ENCODE measurements at places on chromosomes 1 and 21.

GRCh38 chr1:184352776-184353175 is 34.1 kb upstream of the C1orf21 start:
- DNase-seq, result no peak

DNA sequence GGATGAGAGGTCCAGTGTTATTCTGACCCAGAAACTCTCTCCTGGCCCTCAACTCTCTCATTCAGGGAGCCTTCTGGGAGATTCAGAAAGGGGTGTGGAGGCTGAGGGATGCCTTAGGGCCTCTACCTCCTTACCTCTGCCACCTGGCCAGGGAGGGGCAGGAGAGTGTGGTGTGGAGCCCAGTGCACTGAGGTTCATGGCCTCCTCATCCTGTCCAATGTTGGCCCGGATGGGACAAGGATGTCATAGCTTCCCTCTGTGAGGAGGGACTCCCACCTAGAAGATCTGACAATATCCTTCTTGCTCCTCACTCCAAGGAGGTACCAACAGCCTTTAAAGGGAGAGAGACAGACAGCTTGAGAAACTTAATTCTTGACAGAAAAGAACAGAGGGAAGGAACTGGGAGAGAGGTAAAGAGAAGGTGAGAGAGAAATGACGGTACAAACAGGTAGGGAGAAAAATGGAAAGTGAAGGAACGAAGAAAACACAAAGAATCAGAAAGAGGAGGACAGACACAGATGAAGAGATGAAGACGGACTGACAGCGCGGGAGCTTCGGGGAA is 779 bp downstream of the BEND5 start:
- no peak for DNase-seq

- DNase-seq, result no peak
Observed at GRCh38 chr1:167710836-167711235, 10.9 kb upstream of the MPZL1 start.

- no peak for DNase-seq
Observed at GRCh38 chr1:209743145-209743482, 12.7 kb upstream of the TRAF3IP3 start.

- no peak for DNase-seq
Observed at GRCh38 chr1:25893116-25893515, 13.1 kb downstream of the STMN1 start.

DNA sequence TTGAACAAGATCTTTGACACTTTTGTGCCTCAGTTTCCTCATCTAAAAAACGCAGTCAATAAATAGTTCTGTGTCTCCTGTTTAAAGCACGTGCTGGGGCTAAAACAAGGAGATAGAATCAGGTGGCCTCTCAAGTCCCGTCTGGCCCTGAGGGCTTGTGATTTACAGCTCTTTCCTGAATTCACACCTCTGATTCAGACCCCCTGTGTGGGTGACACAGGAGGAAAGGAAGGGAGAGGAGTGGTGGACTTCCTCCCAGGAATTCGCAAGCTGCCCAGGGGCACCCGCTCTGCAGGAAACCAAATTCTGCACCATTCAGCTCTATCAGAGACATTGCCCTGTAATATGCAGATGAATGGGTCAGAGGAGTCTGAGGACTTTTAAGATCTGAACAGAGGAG is 5.2 kb upstream of the PRR9 start:
- no peak for DNase-seq

DNA sequence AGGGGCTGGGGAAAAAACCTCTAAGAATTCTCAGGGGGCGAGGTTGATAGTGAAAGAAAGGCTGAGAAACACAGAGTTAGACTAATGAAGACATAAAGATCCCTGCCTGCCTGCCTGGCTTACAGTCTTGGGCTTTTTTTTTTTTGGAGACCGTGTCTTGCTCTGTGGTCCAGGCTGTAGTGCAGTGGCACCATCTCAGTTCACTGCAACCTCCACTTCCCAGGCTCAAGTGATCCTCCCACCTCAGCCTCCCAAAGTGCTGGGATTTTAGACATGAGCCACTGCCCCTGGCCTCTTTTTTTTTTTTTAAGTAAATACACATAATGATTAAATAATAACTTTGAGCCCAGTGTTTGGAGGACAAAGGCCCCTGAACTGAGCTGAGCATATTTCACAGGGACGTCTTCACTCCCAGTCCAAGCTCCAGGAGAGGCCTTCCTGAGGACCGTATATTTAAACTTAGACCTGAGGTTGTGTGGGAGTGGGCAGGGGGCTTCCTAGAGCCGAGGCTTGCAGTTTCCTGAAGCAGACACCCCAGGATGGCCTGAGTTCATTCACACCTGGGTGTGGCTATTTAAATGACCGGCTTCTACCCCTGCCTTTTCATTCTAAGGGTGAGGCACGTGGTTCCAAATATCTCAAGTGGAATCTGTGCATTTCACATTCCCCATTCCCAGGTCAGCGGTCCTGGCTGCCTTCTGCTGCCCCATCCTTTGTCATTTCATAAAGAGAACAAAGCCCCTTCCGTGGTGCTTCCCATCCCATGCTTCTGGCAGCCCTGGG is 16.0 kb upstream of the EFHD2 start:
- DNase-seq, result no peak

- no peak for DNase-seq
Observed at GRCh38 chr21:45857761-45858160, 123.8 kb upstream of the COL6A1 start.

- no peak for DNase-seq
Observed at GRCh38 chr1:89927049-89927448, 67.9 kb upstream of the ZNF326 start.

GRCh38 chr1:231068762-231069161 is 28.7 kb upstream of the FAM89A start:
- no peak for DNase-seq

GRCh38 chr1:52364235-52364839 is 1.7 kb downstream of the CC2D1B start:
- DNase-seq, result no peak

- DNase-seq, result no peak
Observed at GRCh38 chr1:192807211-192808162, 1.4 kb upstream of the RGS2 start.

- no peak for DNase-seq
Observed at GRCh38 chr1:237732657-237733056, 158.1 kb downstream of the ZP4 start.

- no peak for DNase-seq
Observed at GRCh38 chr1:236692742-236693141, 6.4 kb downstream of the ACTN2 start.

DNA sequence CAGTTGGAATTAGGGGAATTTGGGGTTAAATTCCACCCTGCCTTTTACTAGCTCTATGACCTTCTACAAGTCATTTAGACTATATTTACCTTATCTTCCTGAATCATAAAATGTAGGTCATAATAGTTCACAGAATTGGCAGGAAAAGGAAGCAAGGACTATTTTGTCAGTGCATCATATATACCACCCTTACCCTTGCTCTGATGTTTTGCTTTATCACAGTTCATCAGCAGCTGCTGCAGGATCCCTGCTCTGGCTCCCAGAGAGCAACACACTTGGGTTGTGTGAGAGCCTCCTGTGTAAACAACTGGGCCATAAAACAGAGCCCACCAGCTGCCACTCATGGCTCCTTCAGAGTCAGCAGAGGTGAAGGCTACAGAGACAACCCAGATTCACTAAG is 631.6 kb upstream of the CAMK1G start:
- DNase-seq, result no peak

GRCh38 chr1:17950728-17951127 is 156.9 kb upstream of the IGSF21 start:
- DNase-seq, result no peak

DNA sequence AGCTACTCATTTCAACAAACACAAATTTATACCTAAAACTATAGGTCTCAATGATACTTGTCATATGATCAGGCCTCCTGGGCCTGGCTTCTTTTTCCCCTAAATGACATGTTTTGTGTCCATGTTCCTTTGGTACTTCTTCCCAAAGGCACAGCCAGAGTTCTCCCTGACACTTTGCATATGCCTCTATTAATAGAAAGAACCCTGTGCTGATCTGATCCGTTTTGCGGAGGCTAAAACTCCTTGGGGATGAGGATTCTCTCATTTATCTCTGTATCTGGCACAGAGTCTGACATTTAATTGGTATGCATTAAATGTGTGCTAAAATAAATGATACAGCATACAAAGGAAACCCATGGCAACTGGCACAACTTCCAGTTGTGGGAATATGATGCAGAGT is 11.5 kb downstream of the ATPAF1 start:
- DNase-seq, result no peak

Data from hypothalamus (tissue), 51 donors.